Choroid plexus epithelial cell (primary cell): ENCODE measurements at places on chromosomes 2 and 18.
A peak's percentile ranks its signal among the peaks of the same experiment; 100 is the strongest.

DNA sequence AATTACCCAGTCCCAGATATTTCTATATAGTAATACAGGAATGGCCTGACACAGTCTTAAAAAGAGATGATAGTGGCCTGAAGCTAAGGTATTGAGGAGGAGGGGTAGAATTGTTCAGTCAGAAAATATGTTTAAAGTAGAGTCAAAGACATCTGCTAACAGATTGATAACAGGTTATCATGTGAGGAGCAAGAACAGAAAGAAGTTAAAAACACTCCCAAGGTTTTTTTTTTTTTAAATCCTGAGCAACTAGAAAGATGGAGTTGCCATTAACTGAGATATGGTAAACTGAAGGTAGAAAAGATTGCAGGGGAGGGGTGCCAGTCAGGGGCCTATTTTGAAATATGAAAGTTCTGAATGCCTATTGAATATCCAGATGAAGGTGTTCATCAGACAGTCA is 43.1 kb downstream of the SP3 start:
- DNase-seq, result no peak

GRCh38 chr2:28415010-28415409 is 22.4 kb downstream of the FOSL2 start:
- no peak for DNase-seq

GRCh38 chr2:16632598-16632997 is 33.0 kb downstream of the CYRIA start:
- peak; percentile 46 for DNase-seq

- DNase-seq, result peak; percentile 99
Measured at GRCh38 chr2:118738524-118739308, 108.7 kb downstream of the EN1 start.

- DNase-seq, result no peak
Measured at GRCh38 chr2:64605026-64605471, 48.7 kb downstream of the SERTAD2 start.

GRCh38 chr2:224576088-224576715 is 9.0 kb downstream of the CUL3 start:
- DNase-seq, result no peak

DNA sequence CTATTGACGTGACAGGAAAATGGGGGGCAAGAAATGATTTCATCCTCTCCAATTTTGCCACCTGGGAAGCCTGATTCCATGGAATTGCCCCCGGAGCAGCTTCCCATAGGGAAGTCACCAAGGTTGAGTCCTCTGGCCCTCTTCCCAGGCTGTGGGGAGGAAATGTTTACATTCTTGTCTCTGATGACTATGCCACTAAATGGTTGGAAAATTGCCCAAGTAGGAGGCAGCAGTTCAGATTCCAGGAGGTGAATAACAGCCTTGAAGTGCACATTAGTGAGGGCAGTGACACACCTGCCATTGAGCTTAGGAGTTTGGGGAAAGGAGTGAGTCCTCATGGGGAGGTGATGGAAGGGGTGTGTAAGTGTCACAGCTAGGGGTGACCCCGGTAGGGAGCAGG is 449.2 kb upstream of the DCC start:
- DNase-seq, result peak; percentile 6

DNA sequence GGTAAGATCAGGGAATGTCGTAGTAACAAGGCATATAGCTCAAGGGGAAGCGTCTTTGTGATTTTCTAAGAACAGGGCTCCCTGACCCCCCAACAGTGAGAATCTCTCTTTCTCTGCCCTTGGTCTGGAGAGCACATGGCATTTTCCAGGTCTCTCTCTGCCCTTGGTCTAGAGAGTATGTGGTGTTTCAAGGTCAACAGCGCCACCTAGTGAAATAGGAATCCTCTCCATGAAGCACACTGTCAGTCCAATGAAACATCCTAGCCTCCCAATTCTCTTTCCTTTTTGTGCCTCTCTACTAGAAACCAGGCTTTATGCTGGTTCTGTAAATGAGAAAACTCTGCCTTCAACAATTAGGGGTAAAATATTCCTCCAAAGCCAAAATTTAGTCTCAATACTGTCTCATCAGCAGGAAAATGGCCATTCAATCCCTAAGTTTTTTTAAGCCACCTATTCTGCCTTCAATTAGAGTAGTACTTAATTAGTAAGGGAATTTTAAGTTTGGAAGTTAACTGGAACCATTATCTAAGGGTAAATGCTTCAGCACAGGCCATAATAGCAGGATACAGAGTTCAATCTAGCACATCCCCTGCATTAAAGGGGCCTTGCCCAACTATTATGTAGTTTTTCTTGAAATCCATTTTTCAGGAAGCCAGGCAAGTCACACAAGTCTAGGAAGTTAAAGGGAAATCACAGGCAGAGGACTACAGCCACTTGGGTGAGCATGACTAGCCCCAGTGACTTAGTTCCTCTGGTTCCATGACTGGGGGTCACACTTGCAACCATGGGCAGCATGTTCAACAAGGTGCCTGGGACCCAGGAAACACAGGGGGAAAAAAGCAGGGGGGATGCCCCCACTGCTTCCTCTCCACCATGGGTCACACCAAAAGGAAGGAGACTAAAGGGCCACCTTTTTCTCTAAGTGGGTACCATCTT is 12.4 kb downstream of the DYM start:
- peak; percentile 76 for DNase-seq

DNA sequence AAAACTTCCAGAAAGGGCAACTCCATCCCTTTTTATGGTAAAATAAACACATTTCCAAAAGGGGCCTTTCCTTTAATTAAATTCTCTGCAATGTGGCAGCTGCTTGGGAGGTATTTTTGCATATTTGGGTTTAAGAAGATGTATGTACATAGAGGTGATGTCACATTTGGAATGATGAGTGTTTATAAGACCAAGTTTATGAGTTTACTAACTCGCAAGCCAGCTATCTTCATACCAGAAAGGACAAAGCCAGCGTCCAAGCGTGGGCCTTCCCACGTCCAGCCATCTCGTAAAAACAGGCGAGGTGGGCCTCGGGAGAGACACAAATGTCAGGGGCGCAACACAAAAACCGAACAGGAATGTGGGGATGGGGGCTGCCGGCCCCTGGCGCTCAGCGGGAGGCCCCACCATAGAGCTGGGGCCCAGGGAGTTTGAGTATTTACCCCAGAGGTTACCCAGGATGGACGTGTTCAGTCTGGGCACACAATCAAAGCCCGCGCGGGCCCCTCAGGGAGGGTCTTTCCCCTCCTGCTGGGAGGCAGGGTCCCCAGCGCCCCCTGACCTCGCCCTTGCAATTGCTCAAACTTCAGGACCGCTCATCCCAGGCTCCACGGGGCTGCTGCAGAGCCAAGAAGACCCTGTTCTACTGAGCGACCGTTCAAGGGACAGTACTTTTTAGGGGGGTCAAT is 137.3 kb downstream of the TWIST2 start:
- no peak for DNase-seq

DNA sequence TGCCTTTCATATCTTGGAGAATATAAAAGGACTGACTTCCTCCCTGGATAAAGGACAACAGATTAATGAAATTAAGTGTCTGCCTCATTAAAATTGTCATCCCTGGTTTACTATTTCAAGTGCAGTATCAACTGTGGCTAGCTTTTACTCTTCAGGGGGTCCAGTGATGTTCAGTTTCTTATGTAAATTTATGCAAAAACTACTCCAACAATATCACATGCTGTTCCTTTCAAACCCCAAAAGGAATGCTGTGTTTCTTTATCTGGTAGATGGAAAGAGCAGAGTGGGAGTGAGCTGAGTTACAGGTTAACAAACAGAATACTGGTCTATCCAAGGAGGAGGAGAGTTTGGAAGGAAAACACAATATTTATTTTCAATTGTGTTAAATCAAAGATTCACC is 283.7 kb upstream of the VWC2L start:
- DNase-seq, result no peak

DNA sequence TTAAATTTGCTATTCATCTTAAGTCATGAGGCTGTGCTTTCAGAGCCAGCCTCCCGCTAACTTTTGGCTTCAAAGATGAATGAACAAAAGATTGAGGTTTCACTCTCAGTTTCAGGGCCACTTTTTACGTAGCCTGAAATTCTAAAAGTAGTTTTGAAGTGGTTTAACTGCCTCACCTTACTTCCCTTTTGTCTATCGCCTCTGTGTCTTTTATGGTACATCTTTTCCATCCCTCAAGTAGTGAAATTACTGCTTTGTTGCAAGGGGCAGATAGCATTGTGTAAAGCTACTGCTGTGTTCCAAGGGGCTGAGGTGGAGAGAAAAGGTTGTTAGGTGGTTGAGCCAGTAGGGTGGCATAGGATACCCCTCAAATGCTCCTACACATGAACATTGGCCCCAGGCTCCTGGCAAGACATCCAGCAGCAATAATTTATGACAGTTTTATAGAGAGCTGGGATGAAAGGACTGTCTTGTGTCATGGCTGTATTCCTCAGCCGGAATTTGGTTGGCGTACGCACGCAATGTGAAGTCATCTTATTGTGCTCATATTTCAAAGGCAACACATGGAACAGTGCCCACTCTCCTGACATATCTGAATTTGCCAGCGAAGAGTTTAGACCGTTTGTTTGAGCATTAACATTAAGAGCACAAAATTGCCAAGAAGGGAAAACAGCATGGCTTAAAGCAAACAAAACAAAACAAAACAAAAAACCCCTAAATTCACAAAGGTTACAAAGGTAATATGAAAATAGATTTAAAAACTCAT is 32.2 kb downstream of the QPCT start:
- no peak for DNase-seq

DNA sequence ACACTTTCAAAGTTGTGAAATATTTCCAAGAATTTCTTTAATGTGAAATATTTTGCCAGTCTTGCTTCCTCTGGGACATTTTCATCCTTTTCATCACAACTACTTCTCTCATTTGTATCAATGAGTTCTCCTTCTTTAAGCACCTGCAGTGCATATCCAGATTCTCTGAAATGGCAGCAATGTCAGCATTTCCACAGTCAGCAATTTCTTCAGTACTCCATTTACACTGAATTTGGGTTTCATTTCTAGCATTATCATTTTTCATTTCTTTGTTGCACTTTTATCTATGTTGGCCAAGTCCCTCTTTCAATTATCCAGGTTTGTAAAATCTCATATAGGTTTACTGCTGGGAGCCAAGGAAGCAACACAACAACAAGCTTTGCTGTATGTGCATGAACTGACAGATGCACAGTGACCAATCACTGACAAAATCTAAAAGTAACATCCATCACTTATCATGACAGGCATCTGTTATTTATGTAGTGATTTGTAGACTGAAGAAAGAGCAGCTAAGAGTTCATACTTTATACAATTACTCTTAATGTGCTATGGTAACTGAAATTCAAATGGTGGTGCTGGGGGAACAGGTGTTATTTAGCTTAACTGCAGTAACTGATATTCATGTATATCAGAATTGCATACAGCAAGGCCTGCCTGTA is 43.9 kb downstream of the SS18 start:
- DNase-seq, result no peak

DNA sequence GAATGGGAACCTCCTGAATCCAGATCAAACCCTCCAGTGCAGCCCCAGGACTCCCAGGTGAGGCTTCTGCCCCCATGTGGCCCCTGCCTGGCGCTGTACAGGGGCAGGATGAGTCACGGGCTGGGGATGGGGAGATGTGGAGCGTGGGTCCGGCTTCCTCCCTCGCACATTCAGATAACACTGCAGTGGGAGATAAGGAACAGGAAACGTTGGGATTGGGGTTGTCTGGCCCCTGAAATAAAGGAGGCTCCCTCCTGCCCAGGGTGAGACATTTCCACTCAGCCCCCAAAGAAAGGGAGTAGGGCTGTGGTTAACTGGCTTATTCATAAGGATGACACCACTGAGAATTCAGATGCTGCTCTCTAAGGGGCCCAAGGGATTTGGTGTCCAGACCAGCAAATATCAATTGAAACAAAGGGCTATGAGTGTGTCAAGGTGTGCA is 30.7 kb downstream of the IGFBP5 start:
- DNase-seq, result peak; percentile 41

GRCh38 chr2:205769495-205769850 is 87.2 kb downstream of the NRP2 start:
- peak; percentile 89 for DNase-seq

DNA sequence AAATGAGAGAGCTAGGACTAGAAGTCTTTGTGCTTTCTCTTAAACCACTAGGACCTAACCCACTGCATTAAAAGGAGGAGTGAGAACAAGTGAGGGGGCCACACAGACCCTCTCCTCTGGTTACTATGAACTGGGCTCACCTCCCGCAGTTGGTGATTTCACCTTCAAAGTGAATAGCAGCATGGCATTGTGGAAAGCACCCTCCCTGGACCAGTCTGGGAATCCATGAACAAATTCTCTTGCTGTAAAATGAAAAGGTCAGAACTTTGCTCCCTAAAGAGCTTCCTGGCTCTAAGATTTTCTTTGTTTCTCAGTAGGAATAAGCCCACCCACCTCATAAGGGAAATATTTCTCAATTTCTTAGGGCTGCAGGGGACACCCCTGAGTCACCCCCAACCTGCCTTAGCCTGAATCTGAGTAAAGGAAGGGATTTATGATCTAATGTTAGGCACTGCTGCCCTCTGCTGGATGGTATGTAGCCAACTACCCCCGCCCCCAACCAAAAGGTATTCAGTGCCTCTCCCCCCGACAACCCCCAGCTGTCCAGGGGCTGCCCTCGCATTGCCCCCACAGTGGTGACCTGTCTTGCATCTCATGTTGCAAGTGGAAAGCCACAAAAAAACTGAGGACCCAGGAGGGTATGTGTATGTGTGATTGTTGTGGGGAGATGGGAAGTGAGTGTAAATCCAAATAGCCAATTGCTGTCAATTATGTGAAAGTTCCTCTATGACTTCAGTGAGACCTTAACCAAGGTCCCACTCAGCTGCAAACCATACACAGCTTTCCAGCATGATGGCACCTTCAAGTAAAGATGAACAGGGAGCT is 230.9 kb upstream of the SLC14A2 start:
- DNase-seq, result peak; percentile 60

DNA sequence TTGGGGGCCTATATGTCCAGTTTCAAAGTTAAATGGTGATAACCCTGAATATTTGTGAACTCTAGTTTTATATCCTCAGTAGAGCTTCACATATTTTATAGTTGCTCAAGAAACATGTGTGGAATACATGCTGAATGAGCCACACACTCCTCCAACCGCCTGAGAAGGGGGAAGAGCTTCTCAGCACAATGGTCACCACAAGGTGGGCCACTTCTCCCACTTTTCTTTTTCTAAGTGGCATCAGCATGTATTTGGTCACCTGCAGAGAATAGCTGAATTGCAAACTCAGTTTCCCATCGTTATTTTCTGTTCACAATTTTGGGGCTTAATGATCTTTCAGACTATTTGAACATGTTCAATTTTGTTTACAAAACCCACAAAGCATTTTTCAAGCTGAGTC is 340.5 kb downstream of the PARD3B start:
- peak; percentile 9 for DNase-seq

DNA sequence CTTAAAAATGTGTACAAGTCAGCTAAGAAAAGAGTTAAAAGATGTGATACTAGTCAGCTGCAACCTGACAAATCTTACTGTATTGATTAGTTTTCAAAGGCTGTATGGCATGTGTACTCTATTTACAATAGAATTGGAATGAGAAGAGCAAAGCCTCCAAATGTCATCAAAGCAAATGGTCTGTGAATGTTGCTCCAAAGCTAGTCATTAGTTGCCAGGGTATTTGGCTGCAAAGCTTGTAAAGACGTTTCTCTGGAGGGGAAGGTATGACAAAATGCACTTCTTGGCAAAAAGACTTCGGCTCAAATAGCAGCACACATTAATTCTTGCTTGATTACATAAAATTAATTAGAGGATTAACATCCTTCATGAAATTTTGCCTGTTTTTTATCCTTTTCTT is 59.3 kb downstream of the ETAA1 start:
- DNase-seq, result no peak
